ENCODE measurements at places on chromosomes 16 and 17. TPM values are rescaled to one million over a fixed set of nuclear protein-coding genes. Genes with fewer than 3 reads are reported as not detected.

BICDL2 gene
- 2.8 TPM for polyA plus RNA-seq

KRT9 gene
- polyA plus RNA-seq = 1.5 TPM

GJC1 gene
- 6.5 TPM for polyA plus RNA-seq

DNA sequence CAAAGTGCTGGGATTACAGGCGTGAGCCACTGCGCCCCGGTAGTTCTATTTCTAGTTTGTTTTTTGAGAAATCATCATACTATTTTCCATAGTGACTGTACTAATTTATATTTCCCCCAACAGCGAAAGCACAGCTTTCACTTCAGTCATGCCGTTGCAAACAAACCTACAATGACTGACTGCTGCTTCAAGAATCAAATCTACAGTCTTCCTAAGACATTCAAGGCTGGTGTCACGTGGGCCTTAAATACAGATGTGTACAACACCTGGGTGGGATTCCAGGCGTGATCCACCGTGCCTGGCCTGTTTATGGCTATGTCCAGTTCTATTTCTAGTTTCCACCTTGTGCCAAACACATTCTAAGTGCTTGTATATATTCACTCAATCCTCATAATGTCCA lies 72.0 kb downstream of the ABCC6 start:
- no peak for DNase-seq

DNA sequence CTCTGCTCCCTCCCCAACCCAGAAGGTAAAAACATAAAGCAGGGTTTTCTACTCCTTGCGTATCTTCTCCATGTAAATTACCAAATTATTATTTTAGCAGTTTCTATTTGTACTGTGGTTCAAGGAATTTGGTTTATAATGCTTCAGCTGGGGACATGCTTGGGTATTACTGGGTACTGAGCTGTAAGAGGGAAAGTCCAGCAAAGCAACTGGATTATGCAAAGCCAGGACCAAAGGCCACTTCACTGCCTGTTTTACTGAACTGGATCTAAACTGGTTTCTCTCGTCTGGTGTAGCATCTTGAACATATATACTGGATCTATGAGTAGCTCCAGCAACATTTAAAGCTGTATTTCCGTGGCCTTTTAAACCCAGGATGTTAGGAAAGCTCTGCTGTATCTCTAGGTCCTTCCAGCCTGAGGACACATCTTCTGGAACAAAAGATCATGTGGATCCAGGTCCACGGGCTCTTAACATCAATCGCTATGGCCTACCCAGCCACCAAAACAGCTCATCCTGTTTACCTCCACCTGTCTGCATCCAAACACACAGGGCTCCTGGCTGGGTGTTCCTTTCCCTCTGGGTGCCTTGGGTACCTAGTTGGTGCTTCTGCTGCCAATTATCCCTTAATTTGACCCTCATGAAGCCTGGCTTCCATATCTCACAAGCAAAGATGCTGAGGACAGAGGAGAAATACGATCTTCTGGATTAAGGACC lies 7.2 kb downstream of the PMP22 start:
- DNase-seq = no peak

DNA sequence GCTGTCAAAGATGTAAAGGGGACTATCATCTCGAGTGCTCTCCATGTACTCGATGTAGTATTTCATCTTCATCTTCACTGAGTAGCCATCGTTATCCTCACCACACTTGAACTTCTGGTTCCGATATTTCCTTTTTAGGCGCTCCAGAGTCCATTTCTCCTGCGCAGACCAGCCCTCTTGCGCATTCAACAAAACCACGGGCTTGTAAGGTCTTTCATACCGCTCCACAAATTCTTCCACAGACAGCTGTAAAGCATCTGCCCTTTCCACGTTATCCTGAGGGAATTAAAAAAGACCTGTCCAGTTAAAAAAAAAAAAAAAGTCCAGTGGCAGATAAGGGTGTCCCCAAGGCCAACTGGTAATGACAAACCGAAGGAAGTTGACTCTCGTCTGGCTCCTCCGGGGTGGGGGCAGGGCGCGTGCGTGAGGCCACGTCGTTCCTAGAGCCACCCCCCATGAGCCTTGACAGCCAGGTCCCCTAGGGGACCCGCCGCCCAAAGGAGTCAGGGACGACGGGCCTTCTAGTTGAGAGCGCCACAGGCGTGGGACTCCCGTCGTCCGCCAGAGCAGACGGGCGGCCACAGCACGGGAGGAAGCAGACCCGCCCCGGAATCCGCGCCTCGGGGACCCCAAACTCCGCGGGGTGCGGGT lies 701 bp downstream of the JMJD6 start:
- DNase-seq = no peak

DNA sequence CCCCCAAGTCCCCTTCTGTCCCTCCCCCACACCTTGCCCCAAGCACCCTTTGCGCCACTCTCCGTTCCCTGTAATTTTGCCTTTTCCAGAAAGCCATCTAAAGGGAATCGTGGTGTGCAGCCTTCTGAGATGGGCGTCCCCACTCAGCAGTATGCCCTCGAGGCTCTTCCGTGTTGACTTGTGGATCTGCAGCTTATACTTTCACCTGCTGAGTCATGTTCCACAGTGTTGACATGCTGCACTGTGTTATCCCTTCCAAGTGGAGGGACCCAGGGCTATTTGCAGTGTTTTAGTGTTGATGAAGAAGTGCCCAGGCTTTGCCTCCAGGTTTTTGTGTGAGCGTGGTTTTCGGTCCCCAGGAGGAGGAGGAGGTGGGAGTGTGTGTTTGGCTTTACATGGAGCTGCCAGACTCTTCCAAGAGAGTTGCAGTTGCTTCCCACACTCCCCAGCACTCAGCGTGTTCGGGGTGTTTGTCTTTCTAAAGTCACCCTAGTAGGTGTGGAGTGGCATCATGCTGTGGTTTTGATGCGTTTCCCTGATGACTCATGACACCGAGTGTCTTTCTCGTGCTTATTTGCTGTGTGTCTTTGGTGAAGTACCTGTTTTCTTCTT lies 32.1 kb upstream of the JPT2 start:
- no peak for DNase-seq

- no peak for DNase-seq
These were observed 74.5 kb upstream of the PMFBP1 start for GRCh38 chr16:72246423-72246822.

DNA sequence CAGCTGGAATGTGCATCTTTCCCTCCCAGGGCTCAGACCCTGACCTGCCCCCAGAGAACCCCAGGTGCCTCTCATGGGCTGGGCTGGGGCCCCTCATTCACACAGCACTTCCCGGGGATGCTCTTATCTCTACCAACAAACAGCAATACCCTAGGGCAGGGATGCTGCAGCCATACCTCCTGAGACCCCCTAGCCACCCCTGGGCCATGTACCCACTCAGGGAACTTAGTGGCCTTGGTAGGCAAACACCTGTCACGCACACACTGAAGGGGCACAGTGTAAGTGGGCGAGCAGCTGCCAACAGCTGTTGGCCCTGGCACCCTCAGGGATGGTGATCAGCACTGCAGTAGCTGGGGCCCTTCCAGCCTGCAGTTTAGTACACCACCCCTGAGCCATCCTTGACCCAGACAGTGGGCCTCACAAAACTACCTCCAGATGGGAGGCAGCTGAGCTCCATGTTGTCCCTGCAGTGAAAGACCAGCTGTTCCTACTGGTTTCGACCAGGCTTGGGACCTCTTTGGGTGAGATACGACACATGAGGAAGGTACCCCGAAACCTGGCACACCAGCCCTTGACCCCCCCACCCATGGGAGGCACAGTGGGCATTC lies 1723.6 kb downstream of the TP53TG3F start:
- no peak for DNase-seq

DNA sequence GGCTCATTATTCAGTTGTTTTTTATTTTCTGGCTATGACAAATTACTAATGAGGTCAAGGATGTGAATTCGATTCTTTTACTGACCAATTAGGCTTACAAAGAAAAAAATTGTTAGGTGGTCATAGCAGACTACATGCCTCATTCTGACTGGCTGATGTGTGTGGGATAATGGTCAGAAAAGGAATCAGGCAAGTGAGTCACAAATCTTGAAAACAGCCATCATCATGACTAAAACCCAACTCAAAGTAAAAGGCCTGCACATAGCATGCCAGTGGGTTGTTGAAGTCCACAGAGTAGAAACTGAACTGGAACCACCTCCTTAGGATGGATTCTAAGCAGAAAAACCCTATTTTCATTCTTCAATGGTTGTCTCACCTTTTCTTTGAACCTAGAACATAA lies 8.6 kb downstream of the RPGRIP1L start:
- no peak for DNase-seq

- no peak for DNase-seq
These were observed at the start of gene RHBDL1 for GRCh38 chr16:674968-675883. TSS of gene RHBDL1 (plus strand) at chr16:675671. CDS start at chr16:675791, 120 bp downstream.

DNA sequence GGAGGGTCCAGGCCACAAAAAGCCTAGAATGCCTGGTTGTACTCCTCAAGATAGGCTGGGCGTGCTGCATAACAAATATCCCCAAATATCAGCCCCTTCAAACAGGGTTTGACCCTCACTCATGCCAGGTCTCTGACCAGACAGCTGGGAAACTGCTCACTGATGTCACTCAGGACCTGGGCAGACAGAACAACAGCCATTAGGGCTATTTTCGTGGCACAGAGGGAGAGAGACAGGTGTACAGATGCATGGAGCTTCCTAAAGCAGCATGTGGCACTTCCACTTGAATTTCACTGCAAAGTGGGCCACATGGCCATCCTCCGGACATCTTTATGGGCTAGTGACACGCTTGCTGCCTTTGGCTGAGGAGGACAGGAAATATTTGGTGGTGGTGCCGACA lies 73.1 kb downstream of the SREBF1 start:
- DNase-seq = no peak

- DNase-seq = no peak
These were observed 12.1 kb downstream of the ATP2C2 start for GRCh38 chr16:84380405-84380804.

- no peak for DNase-seq
These were observed 4.4 kb downstream of the ZNF48 start for GRCh38 chr16:30399435-30400186.

GP2 gene
- polyA plus RNA-seq = not detected

GRCh38 chr17:19331134-19331533 lies 31.4 kb downstream of the B9D1 start:
- DNase-seq = no peak

DNA sequence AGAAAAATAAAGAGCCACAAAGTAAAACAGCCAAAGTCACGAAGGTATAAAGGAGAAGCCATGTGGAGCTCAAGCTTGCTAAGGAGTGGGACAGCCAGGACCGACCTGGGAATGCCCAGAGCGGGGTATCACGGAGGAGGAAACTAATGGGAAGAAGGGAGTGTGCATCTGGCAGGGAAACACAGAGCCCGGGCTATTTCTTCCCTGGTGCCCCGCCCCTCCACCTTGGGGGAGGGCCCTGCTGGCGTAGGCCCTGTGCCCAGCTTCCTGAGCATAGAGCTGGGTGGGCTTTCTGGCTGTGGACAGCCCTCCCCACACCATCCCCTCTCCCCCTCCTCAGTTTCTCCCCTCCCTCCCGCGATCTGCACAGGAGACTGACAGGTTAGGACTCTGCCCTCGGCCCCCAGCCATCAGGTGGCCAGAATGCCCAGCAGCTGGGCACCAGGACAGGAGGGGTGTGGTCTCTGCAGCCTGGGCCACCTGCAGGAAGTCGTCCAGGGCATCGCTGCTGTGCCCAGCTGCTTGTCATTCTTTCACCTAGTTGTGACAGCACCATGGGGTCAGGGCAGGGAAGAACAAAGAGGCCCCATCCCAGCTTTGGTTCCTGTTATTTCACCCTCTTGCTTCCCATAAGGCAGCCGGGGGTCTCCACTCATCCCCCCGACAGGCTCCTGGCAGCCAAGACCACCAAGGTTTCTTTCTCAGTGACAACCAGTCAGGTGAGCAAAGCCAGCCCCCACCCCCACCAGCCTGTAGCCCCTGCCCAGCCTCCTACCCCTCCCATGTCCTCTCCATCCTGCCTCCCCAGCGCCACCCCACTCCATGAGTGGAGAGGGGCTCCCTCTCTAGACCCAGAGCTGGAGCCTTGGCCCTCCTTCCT lies 7.1 kb upstream of the DCAF7 start:
- DNase-seq = no peak

WNT9B gene
- 0.12 TPM for polyA plus RNA-seq

GRCh38 chr16:20650400-20651166 lies 46.9 kb downstream of the ACSM1 start:
- DNase-seq = no peak

DNA sequence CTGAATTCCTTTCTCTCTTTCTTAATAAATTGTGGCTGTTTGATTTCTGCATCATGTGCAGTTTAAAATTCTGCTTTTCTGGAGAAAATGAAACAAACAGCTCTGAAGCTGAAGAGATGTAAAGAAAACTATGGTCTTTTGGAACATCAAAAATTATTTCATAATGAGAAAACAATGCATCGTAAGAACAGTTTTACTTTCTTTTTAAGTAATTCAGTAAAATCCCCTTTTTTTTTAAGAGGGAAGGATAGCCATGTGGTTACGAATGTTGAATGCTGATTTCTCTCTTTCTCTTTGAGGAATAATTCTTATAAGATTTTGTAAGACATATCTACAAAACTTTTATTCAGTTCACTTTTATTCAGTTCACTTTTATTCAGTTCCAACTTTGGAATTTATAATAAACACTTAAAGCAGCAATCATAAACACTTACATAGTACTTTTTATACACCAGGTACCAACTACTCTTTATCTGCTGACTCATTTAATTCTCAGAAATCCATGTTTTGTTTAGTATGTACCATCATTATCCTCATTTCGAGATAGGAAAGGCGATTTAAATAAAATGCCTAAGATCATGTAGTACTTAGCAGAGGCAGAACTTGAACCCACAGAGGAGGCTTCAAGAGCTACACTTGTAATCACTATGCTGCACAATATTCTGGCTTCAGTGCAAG lies 26.6 kb downstream of the CNTNAP4 start:
- DNase-seq = no peak

- DNase-seq = no peak
These were observed 41.4 kb downstream of the SMG6 start for GRCh38 chr17:2262135-2262587.

PLD6 gene
- 1.2 TPM for polyA plus RNA-seq

DNA sequence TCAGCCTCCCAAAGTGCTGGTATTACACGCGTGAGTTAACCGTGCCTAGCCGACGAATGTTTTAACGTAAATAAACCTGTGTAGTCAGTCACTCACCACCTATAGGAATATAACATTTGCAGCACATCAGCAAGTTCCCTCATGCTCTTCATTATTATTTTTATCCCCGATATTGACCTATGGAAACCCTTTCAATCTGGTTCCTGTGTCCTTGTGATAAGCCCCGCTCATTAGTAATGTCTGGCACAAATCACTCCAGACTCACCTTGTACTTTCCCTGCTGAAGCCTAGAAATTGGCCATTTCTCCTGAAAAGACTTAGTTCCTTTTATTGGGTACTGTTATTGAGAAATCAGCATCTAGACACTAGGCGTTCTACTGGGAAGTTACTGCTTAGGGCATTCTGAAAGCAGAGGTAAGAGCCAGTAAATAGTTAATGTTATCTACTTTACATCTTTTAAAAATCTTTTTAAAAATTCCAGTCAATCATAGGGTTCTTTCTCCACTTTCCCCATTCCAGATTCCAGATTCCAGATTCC lies 1.5 kb upstream of the PHKG2 start:
- DNase-seq = no peak

DNA sequence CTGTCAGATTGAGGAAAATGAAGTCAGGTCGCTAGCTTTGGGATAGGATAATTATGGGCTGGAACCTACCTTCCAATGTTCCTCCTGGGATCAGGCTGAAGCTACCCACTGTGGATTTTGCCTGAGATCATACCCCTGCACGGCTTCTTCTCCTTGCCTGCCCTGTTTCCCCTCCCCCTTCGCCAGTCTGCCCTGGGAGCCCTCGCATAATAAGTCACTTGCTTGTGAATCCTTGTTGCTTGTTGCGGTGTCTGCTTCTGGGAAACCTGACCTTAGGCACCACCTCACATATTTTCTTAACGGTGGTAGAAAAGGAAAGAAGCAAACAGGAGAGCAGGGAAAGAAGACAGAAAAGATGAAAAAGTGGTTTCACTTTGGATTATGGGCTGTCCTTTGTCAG lies 13.3 kb upstream of the PMP22 start:
- no peak for DNase-seq

SPNS2 gene
- polyA plus RNA-seq = 0.04 TPM

MAF gene
- 5.7 TPM for polyA plus RNA-seq
